ENCODE measurements at places on chromosomes 1 and 21.

DNA sequence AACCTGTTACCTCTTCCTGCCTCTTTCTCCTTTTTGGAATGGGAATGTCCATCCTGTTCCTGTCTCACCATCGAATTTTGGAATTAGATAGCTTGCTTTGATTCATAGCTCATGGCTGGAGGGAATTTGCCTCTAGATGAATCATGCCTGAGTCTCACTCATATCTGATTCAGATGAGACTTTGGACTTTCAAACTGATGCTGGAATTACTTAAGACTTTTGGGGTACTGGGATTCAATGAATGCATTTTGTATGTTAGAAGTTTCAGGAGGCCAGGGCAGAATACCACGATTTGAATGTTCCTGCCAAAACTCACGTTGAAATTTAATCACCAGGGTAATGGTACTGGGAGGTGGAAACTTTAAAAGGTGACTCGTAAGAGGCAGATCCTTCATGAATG, 132.4 kb downstream of the DSCAM start:
- no peak for DNase-seq

- no peak for DNase-seq
These were observed 15.8 kb downstream of the DEPDC1 start for GRCh38 chr1:68481041-68481440.

GRCh38 chr1:81543764-81544163, 257.0 kb upstream of the ADGRL2 start:
- DNase-seq = no peak

GRCh38 chr1:151621351-151621750, 9.5 kb downstream of the SNX27 start:
- no peak for DNase-seq

- DNase-seq = no peak
These were observed 49.9 kb upstream of the TRABD2B start for GRCh38 chr1:48047116-48047515.

- peak; percentile 53 for DNase-seq
These were observed 13.6 kb upstream of the FAM89A start for GRCh38 chr1:231053493-231054162.

All from eye (tissue), 1 donor.